ENCODE measurements at places on chromosomes 4 and X.

GRCh38 chrX:57447856-57448255 is 144.0 kb upstream of the ZXDB start:
- no peak for DNase-seq

DNA sequence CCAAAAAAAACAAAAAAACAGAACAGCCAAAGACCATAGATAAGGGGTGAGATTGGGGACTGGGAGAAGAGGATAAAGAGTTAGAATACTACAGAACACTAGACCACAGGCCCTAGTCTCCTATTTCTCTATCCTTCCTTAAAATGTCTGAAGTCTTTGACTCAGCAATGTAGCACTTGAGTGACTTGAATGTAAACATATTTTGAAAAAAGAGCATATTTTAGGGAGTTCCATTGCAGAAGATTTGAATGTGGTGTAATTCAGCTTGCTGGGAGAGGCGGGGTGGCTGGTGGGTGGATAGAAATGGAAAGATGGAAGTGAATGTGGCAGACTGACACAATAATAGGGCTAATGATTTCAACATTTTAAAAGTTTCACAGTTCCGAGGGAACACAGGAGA is 144.9 kb downstream of the CHIC2 start:
- no peak for DNase-seq

DNA sequence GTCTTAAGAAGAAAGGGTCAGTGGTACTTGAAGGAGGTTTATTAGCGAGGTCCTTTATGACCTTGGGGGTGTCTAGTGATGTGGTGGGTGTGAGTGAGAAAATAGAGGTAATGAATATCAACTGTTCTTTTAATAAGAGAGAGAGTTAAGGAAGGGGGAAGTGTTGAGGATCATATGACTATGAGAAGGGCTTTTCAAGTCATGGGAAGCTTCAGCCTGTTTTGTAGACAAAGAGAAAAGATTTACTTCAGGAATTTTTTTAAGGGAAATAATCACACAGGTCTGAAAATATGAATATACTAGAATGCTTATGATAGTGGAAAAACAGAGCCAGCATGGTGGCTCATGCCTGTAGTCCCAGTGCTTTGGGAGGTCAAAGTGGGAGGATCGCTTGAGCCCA is 41.3 kb upstream of the MTMR1 start:
- DNase-seq = no peak

GRCh38 chrX:119488749-119489148 is 20.5 kb downstream of the SLC25A5 start:
- no peak for DNase-seq

- DNase-seq = no peak
Observed at GRCh38 chrX:31609130-31609529, 537.3 kb upstream of the FTHL17 start.

GRCh38 chr4:126779001-126779400 is 853.8 kb upstream of the INTU start:
- no peak for DNase-seq

DNA sequence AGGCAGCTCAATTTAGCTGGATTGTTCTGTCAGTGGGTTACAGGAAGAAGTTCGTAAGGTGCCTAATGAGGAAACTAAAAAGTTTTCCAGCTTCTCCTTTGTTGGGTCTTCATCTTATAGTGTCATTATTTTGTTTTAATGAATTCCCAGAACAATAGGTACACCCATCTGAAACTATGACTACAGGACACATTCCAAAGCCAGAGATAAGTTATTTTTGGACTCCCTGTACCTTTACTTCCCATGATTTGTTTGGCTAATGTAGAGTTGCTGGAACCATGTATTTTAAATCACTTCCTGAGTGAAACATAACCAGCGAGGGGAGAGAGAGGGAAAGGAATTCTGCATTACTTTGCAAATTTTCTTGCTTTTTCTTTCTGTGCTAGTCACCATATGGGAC is 114.0 kb downstream of the CLCN5 start:
- DNase-seq = no peak

DNA sequence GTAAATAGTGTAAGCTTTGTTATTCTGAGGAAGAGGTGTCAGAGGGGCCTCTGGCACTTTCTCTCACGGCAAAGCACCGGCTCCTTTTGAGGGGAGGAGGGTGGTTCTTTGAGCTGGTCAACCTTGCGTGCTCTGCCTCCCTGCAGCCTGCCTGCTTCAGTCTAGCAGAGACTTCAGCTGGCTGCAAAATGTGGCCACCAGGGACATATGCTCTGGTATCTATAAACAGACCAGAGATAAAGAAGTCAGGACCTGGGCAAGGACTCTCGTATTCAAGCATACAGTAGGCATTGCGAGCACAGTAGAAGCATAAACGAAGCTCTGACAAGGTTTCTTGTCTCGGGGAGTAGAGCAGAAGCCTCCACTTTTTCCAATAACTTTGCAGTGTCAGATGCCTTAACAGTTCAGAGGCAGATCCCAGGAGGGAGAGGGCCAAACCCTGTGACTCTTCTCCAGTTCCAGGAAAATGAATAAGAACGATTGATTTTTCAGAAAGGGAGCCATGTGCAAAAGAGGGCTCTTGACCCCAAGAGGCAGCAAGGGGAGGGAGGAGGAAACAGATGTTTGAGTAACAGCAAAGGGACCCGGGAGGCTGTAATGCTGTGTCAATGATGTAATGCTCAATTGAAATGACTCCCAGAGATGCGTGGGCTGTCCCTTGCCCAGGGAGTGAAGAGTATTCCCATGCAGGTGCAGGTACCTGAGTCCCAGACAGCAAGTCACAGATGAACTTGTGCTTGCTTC is 57.9 kb upstream of the TEX13D start:
- no peak for DNase-seq

- DNase-seq = no peak
Observed at GRCh38 chr4:173001571-173001970, 167.0 kb upstream of the GALNT7 start.

GRCh38 chrX:102832661-102833060 is 104.4 kb upstream of the RAB40AL start:
- no peak for DNase-seq

DNA sequence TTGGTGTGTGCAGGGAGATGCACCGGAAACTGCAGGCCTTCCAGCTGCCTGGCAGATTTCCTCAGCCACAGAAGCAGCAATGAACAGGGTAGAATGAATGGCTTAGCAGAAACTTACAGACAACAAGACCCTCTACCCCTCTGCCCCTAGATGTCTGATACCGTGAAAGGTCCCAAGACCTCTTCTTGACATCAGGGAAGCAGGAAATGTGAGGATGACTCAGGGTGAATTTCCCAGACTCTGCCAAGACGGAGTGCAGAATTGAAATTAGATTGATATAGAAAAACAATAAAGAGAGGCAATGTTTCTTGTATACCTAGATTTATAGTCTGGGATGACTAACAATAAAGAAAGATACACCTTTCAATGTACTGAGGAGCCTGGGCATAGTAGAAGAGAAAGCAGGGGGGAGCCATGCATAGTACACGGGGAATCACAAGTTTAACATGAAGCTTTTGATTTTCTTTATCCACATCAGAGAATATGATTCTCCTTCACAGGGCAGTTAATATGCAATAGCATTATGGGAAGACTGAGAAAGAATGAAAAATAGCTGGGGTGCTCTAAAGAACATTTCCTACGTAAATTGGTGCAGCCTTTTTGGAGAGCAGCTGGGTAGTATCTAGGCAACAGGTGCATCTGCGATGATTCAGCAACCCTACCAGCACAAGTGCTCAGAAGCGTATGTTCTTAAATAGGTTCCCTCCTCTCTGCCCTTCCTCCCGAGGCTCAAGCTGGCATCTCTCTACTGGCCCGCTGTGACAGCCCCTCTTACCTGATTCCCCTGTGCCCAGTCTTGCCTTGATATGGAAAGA is 18.3 kb upstream of the CXCR3 start:
- no peak for DNase-seq

GRCh38 chr4:164381859-164382258 is 372.1 kb upstream of the SMIM31 start:
- DNase-seq = no peak

DNA sequence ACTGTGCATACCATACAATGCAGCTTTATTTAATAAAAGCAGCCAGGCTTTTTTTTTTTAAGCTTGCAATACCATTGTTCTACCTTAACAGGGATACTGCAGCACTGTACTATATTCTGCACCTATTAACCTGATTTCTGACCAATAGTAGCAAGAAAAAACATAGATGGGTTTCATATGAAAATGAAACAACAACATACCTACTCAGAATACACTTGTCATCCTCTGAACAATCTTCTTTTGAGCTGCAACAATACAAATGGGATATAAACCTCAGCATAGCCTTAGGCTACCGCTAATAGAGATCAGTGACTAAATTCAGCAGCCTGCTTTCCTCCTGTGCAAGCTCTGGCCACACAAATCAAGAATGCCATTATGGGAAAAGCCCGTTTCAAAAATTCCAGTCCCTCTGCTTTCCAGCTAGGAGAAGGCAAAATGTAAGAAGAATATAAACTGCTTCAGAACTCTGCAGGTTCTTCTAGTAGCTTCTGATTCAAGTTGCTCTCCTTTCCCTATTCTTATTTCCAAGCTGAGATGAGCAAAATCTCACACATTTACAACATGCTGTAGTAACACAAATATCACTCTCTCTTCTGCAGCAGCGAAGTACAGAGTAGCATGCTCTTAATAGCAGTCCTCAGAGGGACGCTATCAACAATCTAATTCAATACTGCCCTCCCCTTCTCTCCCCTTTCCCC is 143.4 kb downstream of the KLHL13 start:
- no peak for DNase-seq

All from stimulated activated CD4-positive, alpha-beta T cell treated with anti-CD3 and anti-CD28 coated beads, Interleukin-1b, Interleukin-23, amount 100 ng/mL, for 1 hour (primary cell).